ENCODE measurements at places on chromosomes 4 and X.
A peak's percentile ranks its signal among the peaks of the same experiment; 100 is the strongest.

- no peaks in the 10 kb centered on the region for H3K27me3 ChIP-seq
- no peak for ATAC-seq
- H3K36me3 ChIP-seq: peaks cover 26% of the 10 kb centered on the region
- H3K27ac ChIP-seq: peak overlapping the region; percentile 84
- peaks cover 56% of the 10 kb centered on the region for H3K4me1 ChIP-seq
Observed at GRCh38 chr4:3075652-3075981, 1.1 kb downstream of the HTT start.

DNA sequence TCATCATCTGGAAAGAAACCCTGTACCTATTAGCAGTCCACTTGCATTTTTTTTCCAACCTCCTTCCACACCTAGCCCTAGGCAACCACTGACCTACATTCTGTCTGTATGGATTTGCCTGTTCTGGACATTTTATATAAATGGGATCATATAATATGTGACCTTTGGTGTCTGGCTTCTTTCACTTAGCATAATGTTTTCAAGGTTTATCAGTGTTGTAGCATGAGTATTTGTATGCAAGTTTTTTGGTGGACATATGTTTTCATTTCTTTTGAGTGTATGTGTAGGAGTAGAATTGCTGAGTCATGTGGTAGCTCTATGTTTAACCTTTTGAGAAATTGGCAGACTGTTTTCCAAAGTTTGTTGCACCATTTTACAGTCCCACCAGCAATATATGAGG, 198.6 kb downstream of the CEP135 start:
- no peaks in the 10 kb centered on the region for H3K36me3 ChIP-seq
- no peak overlapping the region for H3K27ac ChIP-seq
- ATAC-seq: no peak

GRCh38 chr4:15765910-15766697, 12.0 kb upstream of the CD38 start:
- H3K27me3 ChIP-seq: no peaks in the 10 kb centered on the region
- no peak overlapping the region for H3K27ac ChIP-seq
- no peak overlapping the region for H3K4me3 ChIP-seq
- no peaks in the 10 kb centered on the region for H3K36me3 ChIP-seq
- H3K4me1 ChIP-seq: peaks cover 9% of the 10 kb centered on the region
- peak; percentile 48 for ATAC-seq

- no peaks in the 10 kb centered on the region for H3K36me3 ChIP-seq
- peaks cover 16% of the 10 kb centered on the region for H3K27me3 ChIP-seq
- ATAC-seq: no peak
- no peak overlapping the region for H3K4me3 ChIP-seq
- H3K4me1 ChIP-seq: no peaks in the 10 kb centered on the region
Observed at GRCh38 chr4:88866862-88867550, 169.4 kb upstream of the NAP1L5 start.

- H3K4me3 ChIP-seq: no peak overlapping the region
- ATAC-seq: no peak
- no peak overlapping the region for H3K27ac ChIP-seq
Observed at GRCh38 chr4:26836539-26836938, 24.1 kb upstream of the STIM2 start.

DNA sequence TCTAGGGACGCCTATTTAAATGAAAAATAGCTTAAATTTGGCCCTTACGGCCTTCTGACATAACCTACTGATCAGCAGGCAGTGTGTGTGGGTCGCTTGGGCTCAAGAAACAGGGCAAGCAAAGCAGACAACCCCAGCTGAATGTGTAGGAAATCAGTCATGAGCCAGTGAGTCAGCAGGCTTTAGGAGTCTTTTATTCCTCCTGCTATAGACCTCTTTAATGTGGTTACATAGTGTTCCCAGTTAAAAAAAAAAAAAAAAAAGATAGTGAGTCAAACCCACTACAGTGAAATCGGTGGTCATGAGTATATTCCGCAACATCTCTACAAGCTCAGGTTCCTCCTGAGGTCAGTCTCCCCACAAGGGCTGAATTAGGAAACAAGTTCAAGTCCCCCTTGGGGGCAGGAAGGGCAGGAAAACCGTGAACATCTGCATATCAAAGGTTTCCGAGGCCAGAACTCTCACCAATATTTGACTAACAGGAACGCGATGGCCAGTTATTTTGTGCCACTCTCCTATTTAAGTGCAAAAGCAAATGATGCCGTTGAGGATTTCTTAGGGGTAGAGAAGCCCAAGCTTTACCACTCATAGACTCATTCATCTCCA, 32.7 kb downstream of the ACSL1 start:
- peaks cover 55% of the 10 kb centered on the region for H3K4me1 ChIP-seq
- no peaks in the 10 kb centered on the region for H3K27me3 ChIP-seq
- no peak overlapping the region for H3K4me3 ChIP-seq
- H3K36me3 ChIP-seq: peaks cover 70% of the 10 kb centered on the region

All from stimulated activated memory B cell treated with anti-CD40 and anti-IgM and Interleukin-4, amounts not matched to agents 10 μg/mL and 1 μg/mL and 100 μg/mL, for 72 hours (primary cell).